Hepatocyte (in vitro differentiated cells): ENCODE measurements at places on chromosomes 4 and X. TPM values are rescaled to one million over a fixed set of nuclear protein-coding genes. Genes with fewer than 3 reads are reported as not detected.

The HGFAC gene
- total RNA-seq, result 0.32 and 0.87 TPM in 2 replicates

The RAB9B gene
- total RNA-seq, result 2.4 and 3.6 TPM in 2 replicates

The IL3RA gene
- 0.30 and 1.6 TPM in 2 replicates for total RNA-seq

The AMTN gene
- total RNA-seq, result not detected in 2 replicates

The BST1 gene
- 3.5 and 4.1 TPM in 2 replicates for total RNA-seq

The ZNF141 gene
- 12.8 and 20.3 TPM in 2 replicates for total RNA-seq

The CTAG1B gene
- total RNA-seq, result not detected in 2 replicates

The KLF3 gene
- 77.3 and 81.1 TPM in 2 replicates for total RNA-seq

The CPEB2 gene
- total RNA-seq, result 16.6 and 18.1 TPM in 2 replicates

The KLB gene
- 18.2 and 20.3 TPM in 2 replicates for total RNA-seq

The PNCK gene
- 2.2 and 2.8 TPM in 2 replicates for total RNA-seq

The KIAA0232 gene
- total RNA-seq, result 34.3 and 38.4 TPM in 2 replicates

The CSAG3 gene
- total RNA-seq, result not detected in 2 replicates

The PCDH7 gene
- total RNA-seq, result 48.7 and 59.9 TPM in 2 replicates

The ASB12 gene
- 0.68 TPM in 1 of 2 replicates, not detected in the other for total RNA-seq

The IL1RAPL2 gene
- 0.36 and 0.40 TPM in 2 replicates for total RNA-seq

The ACE2 gene
- 47.8 and 49.9 TPM in 2 replicates for total RNA-seq

The XPNPEP2 gene
- 21.9 and 24.1 TPM in 2 replicates for total RNA-seq
